ENCODE measurements at places on chromosomes 12 and 14.
A peak's percentile ranks its signal among the peaks of the same experiment; 100 is the strongest.

DNA sequence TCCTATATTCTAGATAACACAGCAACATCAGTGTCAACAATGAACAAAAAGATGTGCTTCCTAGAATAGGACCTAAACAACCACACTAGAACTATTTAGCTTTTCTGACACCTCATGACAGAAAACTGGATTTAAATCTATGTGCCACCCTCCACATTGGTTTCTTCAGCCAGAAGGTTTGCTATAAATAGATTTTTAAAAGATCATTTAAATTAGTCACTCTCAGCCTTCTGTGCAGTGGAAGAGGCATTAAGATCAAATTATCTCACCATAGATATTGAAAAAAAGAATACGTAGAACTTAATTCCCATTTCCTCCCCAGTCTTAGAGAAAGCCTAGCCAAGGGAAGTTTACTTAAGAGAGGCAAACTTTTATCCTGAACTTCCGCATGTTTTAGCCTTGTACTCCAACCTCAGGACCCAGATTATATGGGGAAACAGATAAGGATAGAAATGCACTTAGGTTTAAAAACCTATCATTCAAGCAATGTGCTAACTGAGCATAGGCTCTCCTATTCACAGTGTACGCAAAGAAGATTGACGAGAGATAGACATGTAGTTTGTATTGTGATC lies 59.6 kb downstream of the NELL2 start:
- DNase-seq = no peak

- no peak for DNase-seq
Observed at GRCh38 chr14:101193845-101194372, 290.4 kb upstream of the RTL1 start.

DNA sequence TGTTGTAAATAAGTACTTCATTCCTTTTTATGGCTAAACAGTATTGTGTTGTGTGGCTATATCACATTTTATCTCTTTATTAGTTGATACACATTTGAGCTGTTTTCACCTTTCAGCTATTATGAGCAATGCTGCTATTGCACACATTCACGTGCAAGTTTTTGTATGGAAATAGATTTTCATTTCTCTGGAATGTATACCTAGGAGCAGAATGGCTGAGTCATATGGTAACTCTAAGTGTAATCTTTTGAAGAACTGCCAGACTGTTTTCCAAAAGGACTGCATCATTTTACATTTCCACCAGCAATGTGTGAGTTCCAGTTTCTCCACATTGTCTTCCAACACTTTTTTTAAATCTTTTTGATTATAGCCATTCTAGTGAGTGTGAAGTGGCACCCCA lies 134.0 kb downstream of the SRGAP1 start:
- DNase-seq = peak; percentile 62

DNA sequence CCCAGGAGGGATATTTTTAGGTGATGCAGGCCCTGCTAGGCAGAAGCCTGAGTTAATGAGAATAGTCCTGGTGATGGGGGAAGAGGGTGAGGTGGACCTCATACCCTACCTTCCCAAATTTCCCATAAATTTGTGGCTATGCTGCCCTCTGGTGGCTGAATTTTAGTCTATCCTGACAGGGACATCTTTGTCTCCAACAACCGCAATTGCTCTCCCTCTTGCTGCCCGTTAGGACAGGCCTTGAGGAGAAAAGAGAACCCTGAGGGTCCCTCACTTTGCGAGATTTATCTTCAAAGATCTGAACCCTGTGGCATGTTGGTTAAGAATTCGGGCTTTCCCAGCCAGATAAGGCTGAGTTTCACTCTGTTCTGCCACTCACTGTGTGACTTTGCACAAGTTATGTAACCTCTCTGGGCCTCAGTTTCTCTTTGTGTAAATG lies 9.8 kb upstream of the ZNF385A start:
- DNase-seq = no peak

- DNase-seq = no peak
Observed at GRCh38 chr12:101604132-101604531, 9.4 kb downstream of the MYBPC1 start.

GRCh38 chr14:82385048-82385447 lies 851.4 kb upstream of the SEL1L start:
- DNase-seq = no peak

DNA sequence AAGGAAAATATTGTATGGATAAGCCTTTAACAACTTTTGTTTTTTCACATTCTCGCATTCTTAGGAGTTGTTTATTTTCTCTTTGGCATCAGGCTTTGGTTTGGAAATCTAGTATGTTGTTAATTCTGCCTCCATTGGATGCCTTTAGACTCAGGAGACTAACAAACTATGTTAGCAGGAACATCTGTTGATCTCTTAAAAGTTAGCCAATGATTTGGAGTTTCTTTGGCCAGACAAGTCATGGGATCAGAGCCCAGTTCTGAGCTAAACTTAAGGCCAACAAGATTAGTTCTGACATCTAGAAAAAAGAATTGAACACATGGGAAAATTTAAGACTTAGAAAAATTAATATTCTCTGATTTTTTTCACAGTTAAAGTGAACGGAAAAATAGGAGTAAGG lies 35.3 kb upstream of the STRAP start:
- no peak for DNase-seq

- peak; percentile 84 for DNase-seq
Observed at GRCh38 chr12:47820631-47821345, 1.1 kb upstream of the HDAC7 start.

DNA sequence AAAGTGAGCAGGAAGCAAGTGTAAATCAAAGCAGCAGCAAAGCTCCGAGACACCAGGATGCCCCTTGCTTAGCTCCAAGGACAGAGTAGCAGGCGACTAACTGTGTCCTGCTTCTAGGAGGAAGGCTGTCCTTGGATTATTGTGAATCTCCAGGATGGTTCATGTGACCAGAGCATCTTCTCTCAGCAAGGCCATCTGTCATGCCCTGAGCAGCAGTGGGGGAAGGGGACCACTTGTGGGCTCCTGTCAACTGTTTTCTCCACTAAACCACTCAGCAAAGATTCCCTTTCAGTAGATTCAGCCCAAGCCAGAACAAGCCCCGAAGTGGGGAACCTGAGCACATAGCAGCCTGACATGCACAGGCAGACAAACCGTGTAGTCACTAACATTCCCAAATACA lies 19.4 kb downstream of the MAP3K9 start:
- DNase-seq = no peak

- no peak for DNase-seq
Observed at GRCh38 chr14:90874599-90874998, 58.4 kb upstream of the TTC7B start.

DNA sequence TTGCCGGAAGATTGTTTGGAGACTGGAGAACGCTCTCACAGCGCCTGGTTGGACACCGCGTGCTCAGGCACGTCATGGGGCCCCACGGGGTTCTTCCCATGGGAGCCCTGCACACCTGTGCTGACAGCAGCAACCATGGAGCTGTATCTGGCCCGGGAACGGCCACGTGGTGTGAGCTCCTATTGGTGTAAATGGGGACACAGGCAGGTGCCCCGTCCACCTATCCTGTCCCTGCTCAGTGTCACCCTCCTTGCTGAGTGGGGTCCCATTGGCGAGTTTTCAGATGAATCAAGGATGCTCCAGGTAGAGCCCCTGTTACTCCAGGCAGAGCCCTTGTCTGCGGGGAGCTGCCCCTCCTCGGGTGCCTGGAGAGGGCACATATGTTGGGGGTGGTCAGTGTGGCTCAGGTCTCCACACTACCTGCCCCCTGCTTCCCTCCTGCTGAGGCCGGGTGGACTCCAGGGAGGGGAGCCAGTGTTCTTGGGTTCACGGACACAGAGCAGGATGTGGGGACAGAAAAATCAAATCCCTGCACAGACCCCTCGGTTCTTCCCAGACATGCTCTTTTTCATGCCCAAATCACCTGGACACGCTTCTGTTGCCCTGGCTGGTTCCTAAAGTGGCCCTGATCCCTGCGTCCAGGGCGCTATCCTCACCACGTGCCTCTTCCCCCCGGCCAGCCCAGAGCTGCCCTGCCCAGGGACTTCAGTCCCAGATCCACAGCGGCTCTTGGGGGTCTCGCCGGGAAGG lies 250.1 kb downstream of the ADGRD1 start:
- DNase-seq = no peak

- DNase-seq = no peak
Observed at GRCh38 chr12:101966496-101966895, 89.1 kb downstream of the DRAM1 start.

DNA sequence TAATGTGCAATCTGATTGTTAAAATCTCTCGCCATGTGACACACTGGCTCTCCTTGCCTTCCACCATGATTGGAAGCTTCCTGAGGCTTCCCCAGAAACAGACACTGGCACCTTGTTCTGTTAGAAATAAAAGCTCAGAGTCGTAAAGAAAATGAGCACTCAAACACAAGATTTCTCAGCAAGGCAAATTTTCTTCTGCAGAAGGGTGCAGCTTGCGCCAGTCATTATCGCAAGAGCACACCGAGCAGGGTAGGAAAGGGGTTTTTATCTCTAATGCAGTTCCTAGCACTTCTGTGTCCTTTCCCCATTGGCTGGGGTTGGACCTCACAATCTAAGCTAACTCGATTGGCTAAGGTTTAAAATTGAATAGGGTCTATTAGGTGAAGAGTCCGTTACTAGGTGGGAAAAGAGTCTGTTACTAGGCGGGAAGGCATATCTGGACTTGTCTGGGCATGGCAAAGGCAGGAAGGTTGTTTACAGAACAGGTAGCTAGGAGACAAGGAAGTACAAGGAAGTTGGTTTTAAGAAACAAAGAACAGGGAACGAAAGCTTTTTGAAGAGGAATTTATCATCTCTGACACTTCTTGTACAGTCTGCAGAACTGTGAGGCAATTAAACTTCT lies 62.6 kb upstream of the BICD1 start:
- DNase-seq = no peak

GRCh38 chr12:108689314-108690190 lies 41.8 kb downstream of the CORO1C start:
- DNase-seq = no peak

GRCh38 chr12:92073094-92073493 lies 72.6 kb downstream of the BTG1 start:
- no peak for DNase-seq

DNA sequence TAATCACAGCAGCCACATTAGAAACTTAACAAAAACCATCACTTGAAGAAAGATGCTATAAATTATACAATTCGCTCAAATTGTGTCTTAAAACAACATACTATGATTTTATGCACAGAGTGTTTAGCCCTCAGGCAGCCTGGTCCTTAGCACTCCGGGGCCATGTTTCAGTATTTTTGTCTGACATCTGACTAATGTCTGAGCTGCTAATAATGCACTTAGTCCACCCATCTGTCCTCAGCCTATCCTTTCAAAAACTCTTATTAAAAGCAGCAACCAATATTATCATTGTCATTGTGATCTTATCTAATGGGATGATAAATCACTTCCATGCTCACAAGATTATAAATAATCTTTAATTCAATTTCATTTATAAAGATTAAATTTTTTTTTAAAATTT lies 602.7 kb upstream of the FOXG1 start:
- DNase-seq = no peak

GRCh38 chr12:58007875-58008274 lies 66.5 kb downstream of the ATP23 start:
- DNase-seq = no peak

- DNase-seq = peak; percentile 68
Observed at GRCh38 chr12:75641031-75641780, 129.8 kb upstream of the KRR1 start.

- no peak for DNase-seq
Observed at GRCh38 chr12:89731614-89732013, 23.0 kb upstream of the ATP2B1 start.

DNA sequence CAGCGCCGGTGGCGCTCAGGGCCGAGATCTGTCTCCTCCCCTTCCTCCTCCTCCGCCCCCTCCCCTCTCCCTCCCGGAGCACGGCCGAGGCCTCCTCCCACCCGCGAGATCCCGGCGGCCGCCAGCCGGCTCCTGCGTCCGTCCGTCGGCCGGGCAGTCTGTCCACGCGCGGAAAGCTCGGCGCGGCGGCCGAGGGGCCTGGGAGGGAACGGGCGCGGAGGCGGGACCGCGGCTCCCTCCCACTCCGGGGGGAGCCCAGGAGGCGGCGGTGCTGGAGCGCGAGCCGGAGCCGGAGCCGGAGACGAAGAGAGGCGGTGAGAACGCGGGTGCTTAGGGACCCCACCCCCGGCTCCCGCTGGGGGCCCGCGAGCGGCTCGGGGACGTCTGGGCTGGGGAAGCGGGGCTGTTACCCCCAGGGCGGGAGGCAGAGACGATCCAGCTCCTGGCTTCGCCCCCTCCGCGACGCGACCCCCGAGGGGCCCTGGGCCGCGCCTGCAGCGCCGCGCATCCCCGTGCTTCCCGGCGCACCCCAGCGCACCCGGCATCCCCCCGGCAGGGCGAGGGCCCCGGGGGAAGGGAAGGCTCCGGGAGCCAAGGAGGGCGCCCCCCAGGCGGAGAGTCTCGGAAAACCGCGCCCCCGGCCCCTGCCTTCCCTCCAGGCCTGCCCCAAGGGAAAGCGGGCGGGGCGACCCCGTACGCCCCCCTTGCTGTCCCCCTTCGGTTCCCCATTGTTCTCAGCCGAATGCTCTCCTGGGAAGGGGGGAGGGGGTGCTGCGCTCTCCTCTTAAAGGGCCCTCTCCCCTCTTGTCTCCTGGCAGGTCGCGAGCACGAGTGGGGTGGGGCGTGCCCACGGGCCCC lies at the start of gene DTX1:
DTX1 (plus strand) TSS at position 100 of the 858 bp plus-strand sequence. CDS start 1,463 bp downstream, outside the sequence.
- no peak for DNase-seq

GRCh38 chr14:83441801-83442200 lies 1908.1 kb upstream of the SEL1L start:
- DNase-seq = no peak

DNA sequence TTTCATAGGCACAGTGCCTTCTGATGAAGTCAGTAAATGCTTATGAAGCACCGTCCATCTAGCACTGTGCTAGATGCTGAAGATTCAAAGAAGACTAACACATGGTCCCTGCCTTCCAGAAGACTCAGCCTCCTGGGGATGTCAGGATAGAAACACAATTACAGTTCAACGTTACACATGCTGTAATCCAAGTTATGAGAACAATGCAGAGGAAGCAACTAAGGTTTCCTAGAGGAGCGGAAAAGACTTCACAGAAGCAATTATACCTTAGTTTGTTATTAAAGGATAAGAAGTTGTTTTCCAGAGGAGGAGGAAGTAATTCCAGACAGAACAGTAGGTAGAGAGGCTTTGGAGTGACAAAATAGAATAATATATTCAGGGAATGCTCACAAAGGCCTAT lies 66.9 kb upstream of the FGD4 start:
- no peak for DNase-seq

All from amniotic stem cell (primary cell).